MCF 10A (cell line): ENCODE measurements at places on chromosomes 11 and 22. TPM values are rescaled to one million over a fixed set of nuclear protein-coding genes. Genes with fewer than 3 reads are reported as not detected.

CDK2AP2 gene
- 93.7 and 136 TPM in 2 replicates for total RNA-seq

KRTAP5-1 gene
- total RNA-seq, result not detected in 2 replicates

ZNF215 gene
- 9.2 and 11.1 TPM in 2 replicates for total RNA-seq

- H3K4me1 ChIP-seq, result no peaks in the 10 kb centered on the region
- H3K27me3 ChIP-seq, result peaks cover 17% of the 10 kb centered on the region
- H3K4me3 ChIP-seq, result no peak overlapping the region
- no peak overlapping the region for H3K27ac ChIP-seq
- DNase-seq, result no peak
Measured at GRCh38 chr22:23122216-23122957, 19.4 kb downstream of the RSPH14 start.

DNA sequence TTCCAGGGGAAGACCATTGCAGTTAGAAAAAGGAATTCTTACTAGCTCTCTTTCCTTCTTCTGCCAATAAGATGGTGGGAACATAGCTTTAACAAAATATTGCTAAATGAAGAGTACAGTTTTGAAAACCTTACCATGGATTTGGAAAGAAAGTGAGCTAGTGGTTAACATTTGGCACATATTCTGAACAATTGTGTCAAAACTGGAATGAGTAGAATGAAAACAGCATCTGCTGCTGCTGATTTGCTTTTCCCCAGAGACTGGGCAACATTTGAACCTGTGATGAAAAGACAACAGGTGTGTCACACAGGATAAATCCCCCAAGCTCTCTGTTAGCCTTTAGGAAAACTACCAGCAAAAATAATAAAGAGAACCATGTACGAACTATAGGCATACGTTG lies 761.4 kb downstream of the KCNA4 start:
- H3K4me1 ChIP-seq, result peaks cover under 1% of the 10 kb centered on the region
- no peaks in the 10 kb centered on the region for H3K27me3 ChIP-seq
- no peak overlapping the region for H3K27ac ChIP-seq
- no peak for DNase-seq

DNA sequence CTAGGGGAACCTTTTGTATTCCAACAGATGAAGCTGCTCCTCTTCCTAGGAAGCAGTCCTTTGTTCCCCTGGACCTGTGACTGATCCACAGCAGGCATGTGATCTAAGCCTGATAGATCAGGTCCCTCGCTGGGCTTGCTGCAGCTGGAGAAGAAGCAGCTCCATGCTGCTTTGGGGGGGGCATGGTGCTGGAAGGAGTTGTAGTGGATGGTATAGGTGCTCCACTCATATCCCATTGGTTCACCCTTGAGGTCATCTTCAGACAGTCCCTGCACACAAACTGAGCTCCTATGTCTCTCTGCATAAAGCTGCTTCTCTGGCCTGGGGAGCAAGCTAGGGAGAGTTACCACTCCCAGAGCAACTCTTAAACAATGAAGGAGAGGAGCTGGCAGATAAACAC lies 9.5 kb upstream of the RIC3 start:
- H3K4me1 ChIP-seq, result no peaks in the 10 kb centered on the region
- H3K36me3 ChIP-seq, result no peaks in the 10 kb centered on the region
- H3K27me3 ChIP-seq, result peaks cover 56% of the 10 kb centered on the region
- H3K27ac ChIP-seq, result no peak overlapping the region

- H3K4me3 ChIP-seq, result no peak overlapping the region
- H3K27ac ChIP-seq, result no peak overlapping the region
- H3K36me3 ChIP-seq, result no peaks in the 10 kb centered on the region
- H3K4me1 ChIP-seq, result no peaks in the 10 kb centered on the region
- DNase-seq, result no peak
- H3K27me3 ChIP-seq, result peaks cover 51% of the 10 kb centered on the region
Measured at GRCh38 chr22:28608546-28608945, 71.1 kb downstream of the TTC28 start.

GRCh38 chr22:36715647-36716046 lies 12.1 kb upstream of the CACNG2 start:
- no peak overlapping the region for H3K4me3 ChIP-seq
- no peak for DNase-seq
- no peaks in the 10 kb centered on the region for H3K4me1 ChIP-seq
- peaks cover 92% of the 10 kb centered on the region for H3K27me3 ChIP-seq

DNA sequence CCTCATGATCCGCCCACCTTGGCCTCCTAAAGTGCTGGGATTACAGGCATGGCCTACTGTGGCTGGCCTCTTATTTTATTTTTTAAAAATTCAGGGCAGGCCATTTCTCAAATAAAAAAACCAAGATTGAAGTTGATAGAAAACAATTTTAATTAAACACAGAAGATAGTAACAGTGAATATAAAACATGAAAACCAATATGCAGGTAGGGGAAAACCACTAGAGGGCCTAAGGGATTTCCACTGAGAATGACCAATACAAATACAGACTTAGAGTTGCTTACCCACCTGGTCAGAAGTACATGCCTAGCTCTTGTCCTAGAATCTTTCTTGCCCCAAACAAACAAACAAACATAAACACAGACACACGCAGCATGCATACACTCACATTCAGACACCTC lies 1.7 kb upstream of the RTCB start:
- no peak overlapping the region for H3K27ac ChIP-seq
- H3K36me3 ChIP-seq, result peaks cover 29% of the 10 kb centered on the region
- H3K4me1 ChIP-seq, result peaks cover 6% of the 10 kb centered on the region

GRCh38 chr11:14413307-14414069 lies 54.5 kb upstream of the RRAS2 start:
- peaks cover 60% of the 10 kb centered on the region for H3K4me1 ChIP-seq
- no peak overlapping the region for H3K27ac ChIP-seq
- no peak overlapping the region for H3K4me3 ChIP-seq

DNA sequence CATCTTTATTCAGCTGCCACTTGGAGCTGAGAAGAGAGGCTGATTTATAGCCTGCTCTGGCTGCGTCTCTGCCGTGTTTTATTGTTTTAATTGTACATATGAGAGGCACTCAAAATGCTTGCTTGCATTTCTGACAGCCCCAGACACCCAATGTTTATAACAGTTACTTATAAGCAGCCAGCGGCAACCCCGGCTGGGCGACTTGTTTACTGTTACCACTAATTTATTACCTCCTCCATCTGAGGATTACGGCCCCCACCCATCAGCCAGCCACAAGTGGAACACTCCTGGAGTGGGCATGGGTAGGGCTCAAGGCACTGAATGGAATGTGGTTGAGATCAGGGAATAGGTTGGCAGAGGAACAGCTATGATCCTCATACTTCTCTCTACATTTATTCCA lies 61.2 kb downstream of the CLPB start:
- no peaks in the 10 kb centered on the region for H3K27me3 ChIP-seq
- H3K4me3 ChIP-seq, result no peak overlapping the region
- no peaks in the 10 kb centered on the region for H3K36me3 ChIP-seq
- no peak for DNase-seq
